ENCODE measurements at places on chromosomes 6 and 20.

DNA sequence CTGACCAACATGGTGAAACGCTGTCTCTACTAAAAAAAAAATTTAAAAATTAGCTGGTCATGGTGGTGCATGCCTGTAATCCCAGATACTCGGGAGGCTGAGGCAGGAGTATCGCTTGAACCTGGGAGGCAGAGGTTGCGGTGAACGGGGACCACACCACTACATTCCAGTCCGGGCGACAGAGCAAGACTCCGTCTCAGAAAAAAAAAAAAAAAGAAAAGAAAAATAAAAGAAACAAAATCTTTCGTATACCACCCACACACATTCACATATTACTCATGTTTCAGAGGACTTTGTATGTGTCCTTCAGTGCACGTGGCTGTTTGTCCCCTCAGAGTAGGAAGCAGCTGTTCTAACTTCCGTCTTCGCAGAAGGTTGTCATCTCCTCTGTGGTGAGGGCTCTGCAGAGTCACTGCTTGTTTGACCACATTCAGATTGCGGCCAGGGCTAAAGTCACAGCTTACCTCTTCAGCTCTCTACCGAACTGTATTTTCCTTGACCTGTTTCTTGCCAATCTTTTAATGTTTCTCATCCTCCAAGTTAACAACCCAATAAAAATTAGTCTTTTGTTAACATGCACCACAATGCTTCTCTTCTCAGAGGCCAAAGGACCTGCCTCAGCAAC is 36.6 kb upstream of the HIVEP1 start:
- no peak for DNase-seq

DNA sequence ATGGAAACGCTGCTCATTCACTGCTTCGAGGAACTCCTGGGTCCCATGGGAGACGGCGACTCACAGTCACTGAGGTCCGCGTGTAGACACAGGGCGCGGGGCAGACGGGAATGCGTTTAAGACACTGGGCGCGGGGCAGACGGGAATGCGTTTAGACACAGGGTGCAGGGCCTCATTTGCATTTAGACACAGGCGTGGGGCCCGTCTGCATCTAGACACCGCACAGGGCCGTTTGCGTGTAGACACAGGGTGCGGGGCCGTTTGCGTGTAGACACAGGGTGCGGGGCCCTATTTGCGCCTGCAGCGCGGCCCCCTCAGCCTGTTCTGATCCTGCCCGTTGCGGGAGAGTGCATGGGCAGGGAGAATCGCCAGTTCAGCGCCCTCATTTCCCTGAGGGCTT is 10.4 kb downstream of the DACT2 start:
- DNase-seq = no peak

DNA sequence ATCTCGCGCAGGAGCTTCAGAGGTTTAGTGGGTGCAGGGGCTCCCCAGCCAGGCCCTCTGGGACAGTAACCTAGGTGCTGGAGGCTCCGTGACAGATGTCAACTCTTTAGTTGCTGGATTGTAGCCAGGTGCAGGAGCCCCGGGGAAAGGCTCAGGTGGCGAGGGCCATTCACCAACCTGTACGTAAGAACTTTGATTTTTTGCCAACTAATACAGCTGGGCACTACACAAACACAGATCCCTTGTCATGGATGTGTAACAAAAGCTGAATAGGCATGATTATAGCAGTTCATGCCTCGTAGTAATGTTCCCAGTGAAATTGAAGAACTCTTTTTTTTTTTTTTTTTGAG is 82.6 kb downstream of the CDC5L start:
- no peak for DNase-seq

- DNase-seq = no peak
Measured at GRCh38 chr6:41934278-41935192, 7.1 kb downstream of the CCND3 start.

- DNase-seq = no peak
Measured at GRCh38 chr20:24765316-24766142, 183.5 kb upstream of the CST7 start.

DNA sequence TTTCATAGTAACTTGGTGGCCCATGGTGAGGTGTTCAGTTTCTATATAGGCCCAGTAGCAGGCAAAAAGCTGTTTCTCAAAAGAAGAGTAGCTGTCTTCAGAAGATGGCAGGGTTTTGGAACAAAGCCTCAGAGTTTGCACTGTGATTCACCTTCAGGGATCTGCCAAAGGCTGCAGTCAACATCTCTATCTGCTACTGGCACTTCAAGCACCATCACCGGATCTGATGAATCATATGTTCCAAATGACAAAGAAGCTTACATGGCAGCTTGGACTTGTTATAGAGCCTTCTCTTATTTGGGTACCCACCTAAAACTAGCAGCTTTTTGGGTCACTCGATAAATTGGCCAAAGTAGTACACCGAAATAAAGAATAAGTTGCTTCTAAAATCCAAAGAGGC is 39.5 kb downstream of the PKIB start:
- no peak for DNase-seq

DNA sequence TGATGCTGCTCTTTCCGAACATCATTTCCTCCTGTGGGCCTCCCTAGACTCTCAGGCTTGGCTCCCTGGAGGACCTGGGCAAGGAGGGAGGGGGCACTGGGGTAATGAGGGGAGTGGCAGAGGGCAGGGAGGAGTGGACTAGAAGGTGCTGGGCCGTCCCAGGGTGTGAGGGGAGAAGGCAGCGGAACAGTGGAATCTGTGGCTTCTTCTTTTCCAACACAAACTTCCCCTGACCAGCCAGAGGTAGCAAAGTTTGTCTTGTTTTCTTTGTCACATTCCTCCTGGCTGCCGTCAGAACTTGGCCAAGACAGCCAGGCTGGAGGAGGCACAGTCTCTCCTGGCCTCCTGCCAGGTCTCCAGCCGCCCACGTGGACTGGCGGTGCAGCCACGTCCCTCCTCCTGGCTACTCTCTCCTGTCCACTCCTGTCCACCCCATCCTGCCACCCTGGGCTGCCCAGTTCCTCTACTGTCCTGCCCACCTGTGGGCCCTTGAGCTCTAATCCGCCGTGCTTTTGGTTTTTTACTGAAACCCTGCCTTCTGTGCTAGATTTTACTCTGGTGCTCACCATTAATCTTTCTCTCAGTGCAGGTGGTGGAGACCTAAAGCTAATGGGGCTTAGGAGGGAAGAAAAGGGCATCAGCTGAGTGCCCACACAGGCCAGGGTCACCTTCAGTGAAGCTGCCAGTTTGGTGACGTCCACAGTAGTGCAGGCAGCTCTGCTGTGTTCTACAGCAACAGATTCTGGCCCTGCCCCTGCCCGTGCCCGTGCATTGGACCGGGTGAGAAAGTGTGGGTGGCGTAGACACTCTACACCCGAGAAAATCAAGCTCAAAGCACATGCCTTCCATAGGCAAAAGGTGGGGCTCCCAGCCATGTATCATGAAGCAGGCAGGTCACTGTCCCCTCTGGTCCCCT is 2.8 kb upstream of the CDSN start:
- no peak for DNase-seq

GRCh38 chr6:110250838-110251237 is 70.6 kb downstream of the CDC40 start:
- DNase-seq = no peak

DNA sequence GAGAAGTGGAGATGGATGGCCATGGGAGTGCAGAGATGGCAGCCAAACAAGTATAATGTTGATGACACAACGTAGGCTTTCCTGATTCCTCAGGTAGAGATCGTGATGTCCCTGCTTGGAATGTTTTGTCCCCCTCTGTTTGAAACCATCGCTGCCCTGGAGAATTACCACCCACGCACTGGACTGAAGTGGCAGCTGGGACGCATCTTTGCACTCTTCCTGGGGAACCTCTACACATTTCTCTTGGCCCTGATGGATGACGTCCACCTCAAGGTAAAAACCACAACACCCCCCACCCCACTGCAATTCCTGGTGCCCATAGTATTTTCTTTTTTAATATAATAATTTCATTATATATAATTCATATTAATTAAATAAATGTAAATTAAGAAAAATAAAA is 42.1 kb upstream of the NOP56 start:
- DNase-seq = no peak

DNA sequence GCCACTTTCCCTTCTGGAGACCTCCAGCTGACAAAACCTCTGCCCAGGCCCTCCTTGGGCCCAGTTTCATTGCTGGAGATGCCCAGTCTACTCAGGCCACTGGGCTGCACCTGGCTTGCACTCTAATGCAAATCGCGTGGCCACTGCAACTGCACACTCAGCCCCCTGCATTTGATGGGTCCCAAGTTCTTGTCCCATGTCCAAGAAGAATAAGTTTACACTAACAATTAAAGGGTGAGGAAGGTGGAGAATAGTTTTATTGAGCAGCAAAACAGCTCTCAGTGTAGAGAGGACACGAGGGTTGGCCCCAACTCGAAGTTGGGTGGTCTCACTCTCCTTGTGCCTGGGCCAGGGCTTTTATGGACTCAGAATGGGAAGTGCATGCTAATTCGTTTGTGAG is 31.9 kb upstream of the THEMIS start:
- no peak for DNase-seq

DNA sequence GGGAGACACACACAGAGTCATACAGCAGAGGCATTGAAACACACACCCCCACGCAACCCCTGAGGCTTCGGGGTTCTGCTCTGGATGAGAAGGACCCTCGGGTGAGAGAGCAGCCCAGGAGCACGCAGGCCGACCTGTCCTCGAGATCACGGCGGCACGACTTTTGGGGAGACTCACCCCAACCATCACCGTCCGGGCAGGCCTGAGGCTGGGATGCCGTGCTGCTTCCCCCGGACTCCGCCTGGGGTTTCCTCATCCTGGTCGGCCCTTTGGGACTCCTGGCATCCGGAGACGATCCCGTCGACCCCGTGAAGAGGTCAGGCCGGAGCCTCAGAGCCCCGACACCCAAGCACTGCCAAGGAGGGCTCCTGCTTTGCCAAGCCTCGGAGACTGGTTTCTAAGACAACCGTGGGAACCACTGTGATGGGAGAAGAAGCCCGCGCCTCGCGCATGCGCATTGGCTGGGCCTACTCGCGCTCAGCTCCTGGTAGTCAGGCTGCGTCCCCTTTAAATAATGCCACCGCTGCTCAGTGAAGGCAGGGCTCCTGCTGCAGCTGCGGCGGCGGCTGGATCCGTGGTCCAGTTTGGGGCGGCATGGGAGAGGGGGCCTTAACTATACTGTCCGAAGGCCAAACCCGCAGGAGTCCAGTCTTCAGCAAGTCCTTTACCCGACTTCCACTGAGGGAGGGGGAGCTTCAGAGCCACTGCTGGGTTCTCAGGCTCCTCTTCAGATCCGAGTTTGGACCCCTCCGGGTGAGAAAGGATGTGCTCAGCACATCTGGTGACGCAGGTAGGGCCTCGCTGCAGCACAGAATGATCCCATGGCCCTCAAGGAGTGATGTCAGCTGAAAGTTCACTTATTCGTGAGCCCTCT is 171.4 kb upstream of the ZNF337 start:
- DNase-seq = no peak

DNA sequence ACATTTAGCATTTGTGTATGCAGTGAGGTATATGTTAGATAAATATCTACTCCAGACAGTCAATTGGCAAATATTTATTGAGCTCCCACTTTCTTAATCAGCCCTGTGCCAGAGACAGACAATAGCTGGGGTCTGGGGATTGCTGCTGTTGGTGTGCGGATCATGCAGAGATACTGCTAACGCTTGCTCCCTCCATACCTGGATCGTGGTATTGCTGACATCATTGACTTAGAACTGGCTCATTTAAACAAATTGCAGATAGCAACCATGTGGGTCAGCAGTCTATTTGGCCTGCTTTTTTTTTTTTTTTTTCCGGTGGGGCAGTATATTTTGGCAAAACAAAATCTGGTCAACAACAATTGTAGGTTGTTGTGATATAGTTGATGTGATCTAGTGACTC is 9.5 kb downstream of the ARID1B start:
- no peak for DNase-seq

GRCh38 chr6:149477544-149477943 is 7.3 kb downstream of the ZC3H12D start:
- no peak for DNase-seq

DNA sequence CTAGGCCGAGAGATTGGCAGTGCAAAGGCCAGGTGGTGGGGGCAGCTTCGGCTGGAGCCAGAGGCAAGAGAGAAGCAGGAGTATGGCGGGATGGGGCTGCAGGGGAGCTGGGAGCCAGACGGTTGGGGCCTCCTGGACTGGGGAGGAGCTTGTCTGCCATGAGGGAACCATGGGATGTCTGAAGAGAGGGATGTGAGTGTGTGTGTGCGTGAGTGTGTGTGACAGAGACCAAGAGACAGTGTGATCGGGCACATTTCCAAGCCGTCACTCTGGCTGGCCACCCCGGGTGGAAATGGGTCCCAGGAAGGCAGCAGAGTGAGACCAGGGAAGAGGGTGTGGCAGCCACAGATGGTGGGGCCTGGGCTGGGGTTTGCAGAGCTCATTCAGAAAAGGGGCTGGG is 13.8 kb downstream of the PHACTR3 start:
- no peak for DNase-seq

DNA sequence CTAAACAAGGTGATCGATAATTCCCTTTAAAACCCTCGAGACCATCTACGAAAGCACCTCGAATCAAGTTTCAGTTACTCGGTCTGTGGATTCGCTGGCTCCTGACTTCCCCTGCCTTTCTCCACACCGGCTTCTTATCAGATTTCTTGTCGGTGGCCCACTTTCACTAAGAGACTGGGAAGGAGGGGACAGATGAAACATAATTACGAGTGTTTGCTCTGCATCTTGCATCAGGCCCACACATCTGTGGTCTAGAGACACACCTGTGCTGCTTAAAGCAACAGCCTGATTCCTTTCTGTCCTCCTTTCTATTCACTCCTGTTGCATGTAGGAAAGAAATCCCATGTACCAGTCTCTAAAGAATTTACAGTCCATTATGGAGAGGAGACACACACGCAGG is 37.7 kb downstream of the INSM1 start:
- no peak for DNase-seq

GRCh38 chr6:35512006-35512405 is 690 bp downstream of the TULP1 start:
- no peak for DNase-seq

GRCh38 chr6:5279891-5280338 is 18.6 kb downstream of the FARS2 start:
- no peak for DNase-seq

DNA sequence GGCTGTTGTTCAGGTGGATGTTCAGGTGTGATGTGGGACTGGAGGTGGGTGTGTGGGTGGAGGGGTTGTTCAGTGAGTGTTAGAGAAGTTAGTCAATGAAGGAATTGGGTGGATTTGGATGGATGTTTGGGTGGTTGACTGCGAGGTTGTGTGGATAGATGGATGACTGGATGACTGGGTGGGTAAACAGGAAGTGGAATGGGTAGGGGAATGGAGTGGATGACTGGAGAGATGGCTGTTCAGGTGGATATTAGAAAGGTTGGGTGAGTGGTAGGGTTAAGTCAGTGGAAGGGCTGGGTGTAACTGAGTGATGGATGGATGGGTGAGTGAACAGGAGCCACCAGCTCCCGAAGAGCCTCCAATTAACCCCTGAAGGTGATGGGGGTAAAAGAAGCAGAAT is 27.9 kb downstream of the JPH2 start:
- no peak for DNase-seq

Measured in activated naive CD8-positive, alpha-beta T cell treated with anti-CD3 and anti-CD28 coated beads, Interleukin-2, amount 50 U/mL, for 16 hours (primary cell).